ENCODE measurements at places on chromosomes 2 and 18.

DNA sequence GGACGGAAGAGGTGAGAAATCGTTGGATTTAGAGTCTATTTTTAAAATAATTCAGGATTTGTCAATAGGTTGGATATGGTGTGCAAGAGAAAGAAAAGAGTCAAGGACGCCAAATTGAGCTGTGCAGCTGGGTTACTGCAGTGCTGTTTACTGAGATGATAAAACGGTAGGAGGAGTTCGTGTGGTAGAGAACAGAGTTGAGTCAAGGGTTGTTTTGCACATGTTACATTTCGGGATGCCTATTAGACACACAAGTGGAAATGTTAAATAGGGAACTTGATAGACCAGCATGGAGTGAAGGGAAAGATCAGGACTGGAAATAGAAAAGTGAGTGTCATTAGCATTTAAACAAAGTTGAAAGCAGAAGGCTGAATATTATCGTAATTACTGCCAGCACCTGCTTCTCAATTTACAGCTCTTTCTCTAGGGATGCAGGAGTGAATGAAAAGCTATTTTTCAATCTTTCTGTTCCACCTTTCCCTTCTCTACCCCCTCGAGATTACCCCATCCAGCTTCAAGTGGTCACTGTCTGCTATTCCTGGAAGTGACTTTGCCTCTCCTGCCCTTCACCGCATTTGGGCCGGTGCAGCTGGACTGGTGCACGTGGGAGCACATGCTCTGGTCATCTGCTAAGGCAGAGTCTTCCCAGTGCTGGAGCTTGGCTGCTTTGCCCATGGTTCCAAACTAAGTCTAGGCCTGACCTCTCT is 30.3 kb downstream of the GPR75 start:
- no peak for DNase-seq

DNA sequence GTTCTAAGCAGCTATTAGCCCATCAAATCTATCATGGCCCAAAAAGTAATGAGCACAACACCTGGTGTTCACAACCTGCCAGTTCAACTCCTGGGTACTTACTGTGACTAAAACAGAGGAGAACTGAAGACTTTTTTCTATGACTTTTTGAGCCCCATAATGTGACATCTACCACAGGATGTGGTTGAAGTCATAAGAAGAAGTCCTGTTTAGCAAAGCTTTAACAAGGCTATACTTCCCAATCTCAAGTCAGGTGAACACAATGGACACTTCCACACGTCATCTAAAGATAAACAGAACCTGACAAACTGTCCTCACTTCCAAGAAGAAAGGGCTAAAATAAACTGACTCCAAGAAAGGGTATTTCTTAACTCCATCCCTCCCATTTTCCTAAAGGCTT is 138.8 kb downstream of the ATAD2B start:
- DNase-seq: no peak

DNA sequence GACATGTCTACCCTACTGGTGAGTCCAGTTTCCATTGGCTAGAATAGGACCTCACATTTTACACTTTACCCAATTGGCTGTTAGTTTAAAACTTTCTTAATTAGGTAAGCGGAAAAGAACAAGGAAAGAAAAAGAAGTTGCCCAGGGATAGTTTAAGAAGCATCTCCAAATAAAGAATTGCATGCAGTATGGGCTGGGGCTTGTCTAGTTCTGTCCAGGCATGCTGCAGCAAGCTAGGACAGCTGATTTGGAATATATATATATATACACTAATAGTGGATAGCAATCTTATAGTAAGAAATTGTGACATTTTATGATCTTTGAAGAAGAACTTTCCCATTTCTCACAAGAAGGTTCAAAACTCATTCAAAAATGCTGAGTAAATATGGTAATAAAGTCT is 90.0 kb upstream of the ERBB4 start:
- no peak for DNase-seq

DNA sequence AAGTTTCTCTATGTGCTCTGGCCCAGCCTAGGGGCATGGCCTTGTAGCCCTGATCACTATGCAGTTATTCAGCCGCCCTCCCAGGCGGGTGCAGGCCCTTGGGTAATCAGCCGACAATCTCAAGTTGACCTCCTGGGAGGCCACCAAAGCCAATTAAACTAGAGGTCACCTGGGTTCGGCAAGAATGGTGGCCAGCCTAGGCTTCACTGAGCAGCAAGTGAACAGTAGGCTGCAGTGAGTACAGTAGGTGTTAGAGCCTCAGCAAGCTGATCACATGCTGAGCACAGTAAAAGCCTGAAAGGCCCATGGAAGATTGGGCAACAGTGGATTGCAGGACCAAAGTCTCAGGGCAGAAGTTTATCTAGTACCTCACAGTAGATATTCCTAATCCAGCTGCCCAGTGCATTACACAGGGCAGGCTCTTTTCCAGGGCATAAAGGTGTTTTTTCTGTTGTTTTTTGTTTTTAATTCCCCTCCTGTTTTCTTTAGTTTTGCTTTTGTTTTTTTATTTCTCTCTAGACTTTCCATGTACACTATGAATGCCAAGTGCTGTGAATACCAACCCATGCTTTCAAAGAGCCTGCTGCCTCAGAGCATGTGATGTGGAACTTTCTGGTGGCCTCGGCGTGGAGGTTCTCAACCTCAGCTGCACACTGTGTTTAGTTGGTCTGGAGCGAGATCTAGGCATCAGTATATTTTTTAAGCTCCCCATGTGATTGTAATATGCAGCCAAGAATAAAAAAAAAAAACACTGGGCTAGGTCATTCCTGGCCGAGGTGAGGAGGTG is 55.9 kb upstream of the ATL2 start:
- no peak for DNase-seq

GRCh38 chr2:174312581-174313234 is 22.0 kb upstream of the SP9 start:
- no peak for DNase-seq

DNA sequence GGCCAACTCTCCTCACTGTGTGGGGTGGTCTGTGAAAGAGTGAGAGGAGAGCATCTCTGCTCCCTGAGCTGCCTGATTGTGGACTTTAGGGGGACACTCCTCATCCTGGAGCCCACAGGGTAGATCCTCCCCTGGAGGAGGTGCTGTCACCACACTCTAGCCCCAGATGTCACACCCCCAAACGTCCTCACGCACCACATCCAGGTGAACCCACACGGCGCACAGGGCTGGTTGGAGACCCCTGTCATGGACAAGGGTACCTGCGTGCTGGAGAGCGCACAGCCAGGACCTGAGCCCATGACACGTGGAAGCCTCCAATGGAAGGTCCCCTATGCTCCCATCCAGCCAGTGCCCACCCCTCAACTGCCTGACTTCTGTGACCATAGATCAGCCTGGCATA is 10.5 kb downstream of the AGXT start:
- DNase-seq: no peak

DNA sequence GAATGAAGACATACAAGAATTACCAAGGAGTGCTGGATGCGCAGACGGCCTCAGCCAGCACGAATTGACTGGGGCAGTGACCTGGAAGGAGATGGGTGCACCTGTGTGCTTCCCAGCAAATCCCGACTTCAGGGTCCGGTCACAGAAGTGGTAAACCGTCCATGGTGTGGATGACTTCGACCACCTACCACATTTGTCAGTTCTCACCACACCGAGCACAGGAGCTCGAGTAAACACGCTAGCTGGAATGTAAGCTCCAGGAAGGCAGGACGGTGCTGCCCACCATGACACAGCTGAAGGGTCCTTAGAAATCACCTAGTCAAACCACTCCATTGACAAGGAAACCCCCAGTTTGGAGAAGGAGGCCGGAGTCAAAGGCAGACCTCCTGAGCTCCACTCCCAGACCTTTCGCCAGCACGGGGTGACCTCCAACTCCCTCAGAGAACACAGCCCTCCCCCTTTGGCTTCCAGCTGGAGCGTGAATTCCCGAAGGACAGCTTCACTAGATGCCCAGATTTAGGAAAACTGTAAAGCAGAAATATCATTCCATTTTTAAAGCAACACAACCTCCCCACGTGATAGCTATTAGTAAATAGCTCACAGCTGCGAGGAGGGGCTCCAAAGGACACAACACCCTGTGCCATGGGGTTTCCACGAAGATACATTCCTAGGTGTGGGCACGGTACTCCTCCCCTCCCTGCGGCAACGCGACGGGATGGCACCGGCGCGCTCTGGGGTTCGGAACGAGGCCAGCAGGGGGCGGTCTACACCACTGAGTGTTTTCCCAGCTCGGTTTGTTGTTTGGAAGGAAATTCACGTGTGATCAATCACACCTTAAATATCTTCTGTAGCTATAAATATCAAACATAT is 34.1 kb upstream of the GNAL start:
- DNase-seq: peak; percentile 31

All from D721Med (cell line).